ENCODE measurements at places on chromosomes 6 and 20. TPM values are rescaled to one million over a fixed set of nuclear protein-coding genes. Genes with fewer than 3 reads are reported as not detected.
A peak's percentile ranks its signal among the peaks of the same experiment; 100 is the strongest.

GRCh38 chr6:53811082-53811481, 16.3 kb downstream of the LRRC1 start:
- no peak for DNase-seq

The SIRPD gene
- not detected for total RNA-seq

- DNase-seq: no peak
These were observed 111.2 kb upstream of the CST7 start for GRCh38 chr20:24837781-24838450.

The PMEPA1 gene
- 1.3 TPM for total RNA-seq

- no peak for DNase-seq
These were observed 286.6 kb downstream of the TSHZ2 start for GRCh38 chr20:53258741-53259140.

DNA sequence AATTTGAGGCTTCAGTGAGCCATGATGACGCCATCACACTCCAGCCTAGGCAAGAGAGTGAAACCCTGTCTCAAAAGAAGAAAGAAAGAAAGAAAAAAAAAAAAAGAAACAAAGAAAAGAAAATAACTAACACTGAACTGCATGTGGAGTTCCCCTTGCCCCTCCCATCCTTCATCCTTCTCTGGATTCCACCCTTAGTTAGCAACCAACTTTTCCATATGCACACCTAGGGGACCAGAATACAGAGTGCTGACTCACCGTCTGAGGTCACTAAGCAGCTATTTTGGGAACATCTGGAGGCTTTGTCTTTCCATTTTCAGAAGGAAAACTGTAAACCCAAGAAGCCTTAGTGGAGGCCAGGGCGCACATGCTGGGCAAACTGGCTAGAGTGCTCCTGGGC, 257.4 kb downstream of the MAFB start:
- DNase-seq: no peak

- DNase-seq: no peak
These were observed 48.6 kb upstream of the SLC16A10 start for GRCh38 chr6:111038534-111039252.

The CRISP3 gene
- total RNA-seq: not detected

DNA sequence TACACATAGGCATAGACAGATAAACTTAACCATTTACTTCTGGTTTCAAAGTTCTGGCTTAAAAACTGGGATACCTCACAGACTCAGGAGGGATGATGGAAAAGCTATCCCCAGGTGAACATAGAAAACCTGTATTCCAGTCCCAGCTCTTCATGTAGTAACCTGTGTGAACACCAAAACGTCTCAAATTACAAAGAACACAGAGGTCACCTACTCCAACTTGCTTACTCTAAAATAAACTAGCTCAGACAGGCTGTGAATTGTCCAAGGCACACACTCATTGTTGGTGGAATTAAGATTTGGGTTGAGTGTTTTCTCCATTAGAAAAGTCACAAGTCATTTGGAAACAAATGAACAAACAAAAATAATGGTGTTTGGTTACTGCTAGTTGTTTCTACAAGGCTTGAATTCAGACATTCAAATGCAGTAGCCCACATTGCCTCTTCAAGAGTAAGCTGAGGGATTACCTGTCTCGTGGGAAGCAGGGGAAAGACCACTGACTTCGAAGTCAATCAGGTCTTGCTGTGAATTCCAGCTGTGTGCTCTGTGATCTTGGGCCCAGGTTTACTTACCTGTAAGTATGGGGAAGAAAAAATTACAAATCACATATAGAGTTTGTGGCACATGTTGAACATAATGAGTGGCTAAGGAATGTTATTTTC, 48.2 kb upstream of the LRRC1 start:
- DNase-seq: no peak

The ZBP1 gene
- 57.7 TPM for total RNA-seq

DNA sequence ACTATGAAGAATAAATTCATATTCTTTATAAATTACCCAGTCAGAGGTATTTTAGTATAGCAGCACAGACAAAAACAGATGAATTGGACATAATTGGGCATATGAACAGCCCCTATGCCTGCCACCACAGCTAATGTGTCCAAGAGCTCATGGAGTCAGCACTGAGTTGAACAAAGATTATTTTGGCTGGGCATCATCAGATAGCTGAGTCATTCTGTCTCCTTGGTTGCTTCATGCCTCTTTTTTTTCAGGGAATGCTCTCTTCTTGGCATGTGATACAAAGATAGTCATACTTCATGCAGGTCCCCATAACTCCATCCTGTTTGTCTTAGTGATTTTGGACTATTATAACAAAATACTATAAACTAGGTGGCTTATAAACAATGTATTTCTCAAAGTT, 275.6 kb downstream of the TENT5A start:
- DNase-seq: no peak

The PIGT gene
- 52.4 TPM for total RNA-seq

DNA sequence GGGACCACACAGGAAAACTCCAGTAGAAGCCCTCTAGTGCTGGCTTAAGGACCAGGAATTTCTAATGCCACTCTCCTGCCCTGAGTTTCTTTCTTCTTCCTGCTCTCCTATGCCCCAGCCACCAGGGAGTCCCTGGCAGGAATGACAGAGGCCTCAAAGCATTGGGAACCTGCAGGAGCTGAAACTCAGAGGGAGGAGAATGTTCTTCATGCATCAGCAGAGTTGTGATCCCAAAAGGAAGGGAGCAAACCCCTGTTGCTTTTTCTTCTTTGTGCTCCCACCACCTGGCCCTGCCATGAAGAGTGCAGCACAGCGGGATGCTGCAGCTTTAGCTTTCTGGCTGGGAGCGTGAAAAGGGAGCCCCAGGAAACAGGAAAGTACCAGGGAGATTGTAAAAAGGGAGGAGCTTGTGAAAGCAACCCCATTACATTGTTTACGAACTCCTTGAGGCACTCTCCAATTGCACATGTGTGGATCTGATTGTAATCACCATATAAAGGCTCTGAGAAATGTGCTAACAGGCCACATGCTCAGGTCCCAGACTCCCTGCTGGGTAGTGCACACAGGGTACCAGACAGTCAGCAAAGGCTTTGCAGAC, 34.7 kb upstream of the FKBP1A start:
- no peak for DNase-seq

The SCRT2 gene
- not detected for total RNA-seq

- DNase-seq: no peak
These were observed 50.2 kb downstream of the NCOA3 start for GRCh38 chr20:47551841-47552240.

DNA sequence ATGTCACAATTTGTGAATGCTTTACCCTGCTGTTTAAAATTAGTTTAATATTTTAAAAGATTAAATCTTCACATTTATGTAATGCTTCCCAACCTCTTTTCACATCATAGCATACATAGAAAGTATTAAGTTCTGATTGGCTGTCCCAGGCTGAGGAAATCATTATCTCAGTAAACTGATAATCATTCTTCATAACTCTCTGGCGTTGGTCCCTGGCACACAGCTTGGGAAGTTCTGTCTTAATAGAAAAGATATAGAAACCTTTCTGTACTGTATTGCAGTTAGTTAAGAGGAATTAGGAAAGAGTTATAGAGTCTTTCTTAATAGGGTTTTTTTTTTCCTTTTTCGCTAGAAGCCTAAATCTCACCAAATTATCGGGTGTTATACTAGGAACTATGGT, 85.4 kb downstream of the CBFA2T2 start:
- no peak for DNase-seq

- DNase-seq: no peak
These were observed 54.8 kb downstream of the GPX5 start for GRCh38 chr6:28580475-28580874.

The ANKEF1 gene
- 5.5 TPM for total RNA-seq

- no peak for DNase-seq
These were observed 35.9 kb upstream of the TBC1D22B start for GRCh38 chr6:37221585-37222124.

The ABHD16B gene
- not detected for total RNA-seq

The AIF1 gene
- 11.7 TPM for total RNA-seq

DNA sequence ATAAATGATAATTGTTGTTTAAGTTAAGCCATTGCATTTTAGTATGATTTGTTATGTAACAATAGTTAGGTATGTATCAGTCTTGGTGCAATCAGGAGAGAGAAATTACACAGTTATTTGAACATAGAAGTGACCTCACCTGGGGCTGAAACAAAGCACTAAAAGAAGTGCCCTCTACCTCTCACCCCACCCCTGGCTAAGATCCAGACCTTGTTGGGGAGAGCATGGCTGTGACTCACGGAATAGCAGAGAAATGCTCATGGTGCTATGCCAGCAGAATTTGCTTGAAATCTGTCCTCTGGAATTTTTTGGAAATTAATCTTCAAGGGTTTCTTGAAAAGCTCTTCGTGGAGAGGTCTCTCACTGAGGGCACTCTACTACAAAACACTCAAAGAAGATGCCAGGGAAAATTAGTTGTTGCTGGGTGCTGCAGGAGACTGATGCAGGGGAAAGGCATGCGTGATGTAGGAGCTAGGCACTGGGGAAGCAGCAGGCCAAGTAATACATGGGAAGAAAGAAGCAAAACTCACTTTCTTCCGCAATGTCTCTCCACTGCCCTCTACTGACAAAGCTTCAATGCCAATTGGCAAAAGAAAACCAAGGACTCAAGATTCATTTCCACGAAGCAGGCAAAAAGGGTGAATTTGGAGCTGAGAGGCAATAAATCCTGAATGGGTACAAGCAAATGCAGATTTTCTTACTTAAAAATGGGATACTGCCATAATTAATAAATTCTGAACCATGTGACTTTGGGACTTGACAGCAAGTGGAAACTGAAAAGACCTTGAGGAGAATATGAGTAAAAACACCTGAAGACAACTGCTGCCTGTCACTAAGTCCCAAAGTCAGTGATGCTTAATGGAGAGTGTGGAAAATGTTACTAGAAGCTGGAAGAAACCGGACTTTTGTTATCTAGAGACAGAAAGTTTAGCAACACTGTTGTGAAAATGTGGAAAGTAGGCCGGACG, 136.3 kb upstream of the ZNF184 start:
- DNase-seq: no peak

- DNase-seq: no peak
These were observed 39.4 kb upstream of the EEF1A1 start for GRCh38 chr6:73560182-73560732.

The SYCP2 gene
- 5.4 TPM for total RNA-seq

DNA sequence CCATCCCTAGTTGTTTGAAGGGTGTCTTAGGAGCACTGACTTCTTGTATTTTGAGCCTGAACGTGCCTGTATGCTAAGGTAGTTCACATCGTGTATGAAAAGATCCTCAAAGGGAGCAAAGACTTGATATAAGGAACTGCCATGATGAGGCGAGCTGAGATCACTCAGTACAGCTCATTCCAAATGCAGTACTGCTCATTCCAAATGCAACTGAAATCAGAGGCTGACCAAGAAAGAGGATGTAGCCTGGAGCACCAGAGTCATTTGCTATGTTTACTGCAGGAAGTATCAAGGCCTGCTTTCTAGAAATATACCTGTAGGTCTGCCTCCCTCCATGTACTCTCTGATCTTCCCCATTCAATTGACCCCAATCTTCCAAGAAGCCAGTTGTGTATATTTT, 832.2 kb downstream of the EYS start:
- no peak for DNase-seq

The C6orf52 gene
- total RNA-seq: 1.6 TPM

DNA sequence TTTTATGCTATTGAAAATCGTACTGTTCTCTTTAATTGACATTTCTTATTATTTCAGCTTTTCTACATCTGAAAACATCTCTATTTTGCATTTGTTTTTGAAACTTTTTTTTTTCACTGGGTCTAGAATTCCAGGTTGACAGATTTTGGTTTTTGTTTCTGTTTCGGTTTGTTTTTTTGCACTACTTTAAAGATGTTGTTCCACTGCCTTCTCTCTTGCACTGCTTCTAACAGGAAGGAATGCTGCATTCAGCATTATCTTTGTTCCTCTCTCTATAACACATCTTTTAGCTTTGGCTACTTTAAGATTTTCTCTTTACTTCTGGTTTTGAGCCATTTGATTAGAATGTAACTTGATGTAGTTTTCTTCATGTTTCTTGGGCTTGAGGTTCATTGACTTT, 20.1 kb upstream of the SLC17A1 start:
- no peak for DNase-seq

- DNase-seq: no peak
These were observed 18.7 kb upstream of the TRPC4AP start for GRCh38 chr20:35111141-35111888.

GRCh38 chr6:137323860-137324259, 104.7 kb upstream of the IFNGR1 start:
- DNase-seq: no peak

DNA sequence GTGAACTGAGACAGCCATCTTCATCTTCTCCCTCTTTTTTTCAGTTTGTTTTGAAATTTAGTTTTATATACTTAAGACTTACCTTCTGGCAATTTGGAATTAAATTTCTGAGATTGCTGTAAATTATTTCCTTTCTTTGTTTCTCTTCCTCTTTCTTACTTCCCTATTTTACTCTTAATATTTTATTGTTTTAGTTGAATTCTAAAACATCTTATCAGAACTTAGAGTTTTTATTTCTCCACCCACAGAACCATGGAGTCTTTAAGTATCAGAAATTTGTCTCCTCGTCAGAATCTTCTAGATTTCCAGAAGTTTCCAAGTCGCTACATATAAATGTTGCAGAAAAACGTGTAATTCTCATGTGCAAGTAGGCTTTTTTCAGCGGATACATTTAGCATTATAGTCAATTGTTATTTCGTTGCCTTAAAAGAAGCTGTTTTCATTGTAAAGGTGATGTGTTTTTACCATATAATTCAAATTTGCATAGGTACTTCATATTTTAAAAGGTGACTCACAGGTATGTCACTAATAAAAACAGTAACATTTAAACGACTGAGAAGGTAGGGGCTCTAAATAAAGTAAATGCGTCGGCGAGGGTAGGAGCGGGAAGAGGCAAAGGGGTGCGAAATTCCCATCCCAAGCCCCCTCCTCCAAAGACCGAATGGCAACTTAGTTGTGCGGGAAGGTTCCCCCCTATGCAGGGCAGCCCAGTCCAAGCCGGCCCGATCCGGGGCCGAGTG, 866 bp upstream of the MYO6 start:
- no peak for DNase-seq

- DNase-seq: peak; percentile 27
These were observed 22.4 kb downstream of the C20orf173 start for GRCh38 chr20:35506872-35507638.

The ETV7 gene
- total RNA-seq: 20.7 TPM

The GCNT2 gene
- 3.0 TPM for total RNA-seq

The C6orf120 gene
- 19.6 TPM for total RNA-seq

DNA sequence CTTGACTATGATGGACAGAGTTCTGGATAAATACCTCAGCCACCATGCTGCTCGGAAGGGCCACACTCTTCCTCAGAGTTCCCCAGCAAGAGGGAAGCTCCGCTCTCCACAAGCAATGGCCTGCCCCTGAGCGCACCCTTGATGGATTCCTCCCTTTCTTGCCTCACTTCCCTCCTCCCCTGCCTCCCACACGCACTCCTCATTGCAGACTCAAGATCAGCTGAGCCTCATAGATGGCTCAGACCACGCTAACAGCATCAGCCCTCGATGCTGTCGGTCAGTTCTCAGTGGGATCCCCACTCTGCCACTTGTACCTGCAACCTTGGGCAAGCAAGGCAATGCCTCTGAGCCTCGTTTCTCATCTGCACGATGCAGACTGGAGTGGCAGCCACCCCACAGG, 123.3 kb downstream of the BMP7 start:
- DNase-seq: no peak

The AGER gene
- total RNA-seq: 27.6 TPM
